ENCODE measurements at places on chromosomes 2 and 18. TPM values are rescaled to one million over a fixed set of nuclear protein-coding genes. Genes with fewer than 3 reads are reported as not detected.

The SOS1 gene
- total RNA-seq: 33.4 TPM

- peak; percentile 3 for DNase-seq
These were observed 250.3 kb upstream of the ID2 start for GRCh38 chr2:8431446-8432125.

DNA sequence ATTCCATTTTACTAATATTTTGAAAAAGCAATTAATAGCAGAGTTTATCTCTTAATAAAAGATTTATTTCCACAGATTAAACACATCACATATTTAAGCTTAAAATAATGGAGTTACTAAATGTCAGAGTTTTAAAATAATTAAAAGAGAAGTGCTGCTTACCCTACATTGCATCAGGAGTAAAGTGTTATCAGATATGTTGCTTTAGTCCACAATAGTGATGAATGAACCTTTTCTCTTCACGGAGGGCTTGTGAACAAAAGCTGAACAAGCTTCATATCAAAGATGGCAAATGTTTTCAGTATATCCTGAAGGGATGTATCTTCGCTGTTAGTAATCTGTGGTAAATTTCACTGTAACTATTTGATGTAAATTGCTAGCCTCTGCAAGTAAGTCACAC lies 69.4 kb upstream of the TTC27 start:
- no peak for DNase-seq

- DNase-seq: peak; percentile 31
These were observed 5.9 kb upstream of the ZAP70 start for GRCh38 chr2:97707362-97708047.

- no peak for DNase-seq
These were observed 76.0 kb upstream of the PELI1 start for GRCh38 chr2:64220265-64220664.
